Muscle of leg (tissue), 16 donors: ENCODE measurements at places on chromosomes 3 and 15.

DNA sequence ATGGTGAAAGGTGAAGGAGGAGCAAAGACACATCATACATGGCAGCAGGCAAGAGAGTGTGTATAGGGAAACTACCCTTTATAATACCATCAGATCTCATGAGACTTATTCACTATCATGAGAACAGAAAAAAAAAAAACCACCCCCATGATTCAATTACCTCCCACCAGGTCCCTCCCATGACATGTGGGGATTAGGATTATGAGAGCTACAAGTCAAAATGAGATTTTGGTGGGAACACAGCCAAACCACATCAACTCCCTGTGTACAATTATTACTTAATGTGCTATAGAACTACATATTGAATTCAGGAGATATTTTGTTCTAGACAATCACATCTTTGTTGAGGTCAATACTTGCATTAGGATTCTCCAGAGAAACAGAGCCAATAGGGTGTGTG is 313.4 kb downstream of the CNTN6 start:
- no peak for DNase-seq

DNA sequence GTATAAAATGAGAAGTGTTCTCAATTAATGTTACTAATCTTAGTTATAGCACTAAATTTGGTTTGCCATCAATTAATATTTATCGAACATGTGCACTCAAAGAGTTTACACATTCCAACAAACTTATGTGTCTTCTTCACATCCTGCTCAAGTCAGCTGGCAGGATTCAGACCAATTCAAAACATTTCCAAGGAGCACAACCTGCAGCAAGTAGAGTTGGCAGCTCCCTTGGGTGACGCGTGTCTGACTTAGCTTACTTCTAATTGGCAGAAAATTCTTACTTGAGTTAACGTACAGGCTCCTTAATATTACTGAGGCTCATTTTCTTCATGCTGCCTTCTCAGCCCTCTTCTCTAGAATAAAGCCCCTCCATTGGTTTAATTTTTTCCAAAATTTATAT is 110.4 kb upstream of the PFN2 start:
- DNase-seq: no peak

DNA sequence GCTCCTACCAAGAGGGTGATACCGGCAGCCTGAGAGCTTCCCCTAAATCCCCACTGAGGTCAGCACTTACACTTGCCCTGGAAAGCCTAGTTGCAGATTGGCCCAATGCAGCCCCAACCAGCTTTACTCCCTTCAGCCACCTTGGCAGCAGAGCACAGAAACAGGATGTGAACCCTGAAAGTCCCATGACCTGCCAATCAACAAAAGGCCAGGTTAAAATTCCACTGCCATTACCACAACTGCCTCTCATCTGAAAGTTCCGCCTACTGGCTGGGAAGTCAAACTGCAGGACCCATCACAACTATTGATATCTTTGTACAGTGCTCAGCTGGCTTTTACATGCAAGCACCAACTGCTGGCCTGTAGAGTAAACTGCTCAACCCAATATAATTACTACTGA is 156.2 kb downstream of the ZMAT3 start:
- no peak for DNase-seq

- no peak for DNase-seq
Measured at GRCh38 chr3:59191651-59192050, 141.8 kb upstream of the CFAP20DC start.

- DNase-seq: no peak
Measured at GRCh38 chr3:186708983-186709679, 8.0 kb upstream of the KNG1 start.

- no peak for DNase-seq
Measured at GRCh38 chr15:33500432-33501195, 189.8 kb downstream of the RYR3 start.

DNA sequence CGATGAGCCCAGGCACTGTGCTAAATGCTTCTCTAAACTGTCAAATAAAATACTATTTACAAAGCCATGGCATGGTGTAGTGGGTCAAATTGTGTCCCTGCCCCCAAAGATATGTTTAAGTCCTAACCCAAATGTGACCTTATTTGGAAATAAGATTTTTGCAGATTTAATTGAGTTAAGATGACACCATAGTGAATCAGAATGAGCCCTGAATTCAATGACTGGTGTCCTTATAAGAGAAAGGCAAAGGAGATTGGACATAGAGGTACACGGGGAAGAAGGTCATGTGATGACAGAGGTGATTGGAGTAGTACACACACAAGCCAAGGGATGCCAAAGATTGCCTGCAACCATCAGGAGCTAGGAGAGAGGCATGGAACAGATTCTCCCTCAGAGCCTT is 121.6 kb upstream of the VEPH1 start:
- no peak for DNase-seq

- no peak for DNase-seq
Measured at GRCh38 chr15:63261311-63261710, 16.1 kb upstream of the APH1B start.

DNA sequence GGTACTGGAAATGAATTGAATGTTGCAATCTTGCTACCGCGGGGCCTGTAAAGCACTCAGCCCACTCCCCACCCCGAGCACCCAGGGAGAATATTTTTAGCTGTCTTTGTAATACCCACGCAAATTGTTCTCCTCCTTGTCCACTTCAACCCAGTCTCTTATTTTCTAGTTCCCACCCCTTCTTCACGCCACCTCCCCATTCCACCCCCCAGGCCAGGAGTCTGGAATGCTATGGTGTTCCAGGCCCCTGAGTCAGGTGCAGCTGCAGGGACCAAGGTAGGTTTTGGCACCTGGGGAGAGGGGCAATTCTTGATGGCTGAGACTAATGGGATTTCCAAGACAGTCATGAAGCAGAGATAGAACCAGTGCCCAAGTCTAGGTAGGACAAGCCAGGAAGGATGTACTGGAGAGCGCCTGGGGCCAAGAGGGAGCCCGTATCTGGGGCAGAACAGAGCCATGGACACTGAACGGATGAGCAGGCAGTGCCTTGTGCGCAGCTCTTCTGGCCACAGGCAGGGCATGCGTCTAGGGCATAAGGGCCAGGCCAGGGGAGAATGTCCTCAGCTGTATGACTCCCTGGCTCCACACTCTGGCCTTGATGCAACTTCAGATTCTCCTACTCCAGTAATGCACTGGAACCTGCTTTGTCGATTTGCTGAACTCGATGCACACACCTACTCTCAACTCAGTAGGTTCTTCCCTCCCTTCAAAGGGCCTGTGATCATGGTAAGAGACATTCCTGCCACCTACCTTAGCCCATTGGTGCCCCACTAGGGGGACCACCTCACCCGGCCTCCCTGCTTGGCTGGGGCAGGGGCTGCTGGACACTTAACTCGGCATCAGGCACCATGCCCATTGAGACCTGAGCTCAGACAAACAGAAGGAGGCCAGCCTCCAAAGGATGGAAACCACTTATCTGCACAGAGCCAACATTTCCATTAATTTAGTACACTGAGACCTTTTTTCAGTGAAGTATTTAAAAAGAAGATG is 34.6 kb upstream of the MAGEF1 start:
- DNase-seq: no peak

DNA sequence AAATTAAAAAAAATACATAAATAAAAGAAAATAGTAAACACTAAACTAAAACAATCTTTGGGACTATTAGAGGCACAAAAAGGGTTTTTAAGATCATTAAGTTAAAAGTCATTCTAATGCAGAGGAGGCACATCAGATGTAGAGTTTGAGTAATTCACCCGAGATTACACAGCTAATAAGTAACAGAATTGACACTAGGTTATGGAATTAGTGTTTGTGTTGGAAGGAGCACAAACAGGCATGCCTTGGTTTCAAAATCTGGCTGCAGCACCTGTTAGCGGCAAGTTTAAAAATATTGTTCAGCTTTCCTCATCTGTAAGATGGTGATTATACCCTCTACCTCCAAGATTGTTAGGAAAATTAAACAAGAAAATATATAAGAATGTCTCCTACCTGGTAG is 39.0 kb downstream of the RASA2 start:
- DNase-seq: no peak
